KG1 (cell line): ENCODE measurements at places on chromosomes 6 and 20.

GRCh38 chr6:45965792-45966191, 49.9 kb downstream of the CLIC5 start:
- DNase-seq, result no peak

DNA sequence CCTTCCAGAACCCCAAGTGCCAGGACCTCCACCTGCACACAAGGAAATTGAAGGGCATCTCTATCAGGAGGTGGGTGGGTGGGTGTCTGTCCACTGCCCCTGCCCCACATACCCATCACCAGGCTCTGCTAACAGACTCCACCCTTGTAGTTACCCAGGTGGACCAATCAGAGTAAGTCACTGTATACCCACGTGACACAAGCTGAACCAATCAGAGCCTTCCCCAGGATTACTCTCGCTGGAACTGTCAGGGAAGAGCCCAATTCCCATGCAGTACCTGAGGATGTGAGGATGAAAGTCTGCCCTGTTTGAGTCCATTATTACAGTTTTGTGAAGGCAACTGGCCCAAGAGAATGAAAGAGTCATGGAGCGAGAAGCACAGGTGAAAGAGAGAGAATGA, 4.2 kb downstream of the OCSTAMP start:
- no peak for DNase-seq

- no peak for DNase-seq
Measured at GRCh38 chr6:33654831-33655554, 33.9 kb downstream of the ITPR3 start.

DNA sequence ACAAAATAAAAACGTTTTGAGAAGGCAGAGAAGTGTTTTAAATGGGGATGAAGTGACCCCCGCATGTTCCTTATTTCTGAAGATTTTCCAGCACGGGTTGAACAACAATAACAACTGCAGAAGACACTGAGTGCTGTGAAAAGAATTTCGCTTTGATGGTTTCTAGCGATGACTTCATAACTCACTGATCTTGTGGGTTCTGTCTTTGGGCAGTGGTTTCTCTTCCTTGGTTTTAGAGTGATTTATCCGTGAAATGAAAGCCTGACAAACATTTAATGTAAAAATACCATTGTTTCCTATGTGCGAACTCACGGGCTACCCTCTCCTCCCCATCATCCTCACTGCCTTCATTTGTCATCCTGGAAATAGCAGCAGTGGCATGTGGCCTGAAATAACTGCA, 793.9 kb downstream of the QKI start:
- no peak for DNase-seq

DNA sequence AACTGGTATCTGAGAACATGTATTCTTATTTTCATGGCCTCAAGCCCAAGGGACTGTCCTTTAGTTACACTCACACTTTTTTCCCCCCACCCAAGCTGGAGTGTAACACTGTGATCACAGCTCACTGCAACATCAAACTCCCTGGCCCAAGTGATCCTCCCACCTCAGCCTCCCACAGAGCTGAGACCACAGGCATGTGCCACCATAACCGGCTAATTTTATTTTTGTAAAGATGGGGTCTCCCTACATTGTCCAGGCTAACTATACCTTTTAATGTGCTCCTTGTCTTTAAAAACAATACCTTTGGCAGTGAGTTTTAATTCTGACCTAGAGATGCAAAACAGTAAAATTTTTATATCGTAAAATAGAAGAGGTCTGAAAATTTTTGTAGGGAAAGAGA, 48.2 kb upstream of the FAM83C start:
- DNase-seq, result no peak

DNA sequence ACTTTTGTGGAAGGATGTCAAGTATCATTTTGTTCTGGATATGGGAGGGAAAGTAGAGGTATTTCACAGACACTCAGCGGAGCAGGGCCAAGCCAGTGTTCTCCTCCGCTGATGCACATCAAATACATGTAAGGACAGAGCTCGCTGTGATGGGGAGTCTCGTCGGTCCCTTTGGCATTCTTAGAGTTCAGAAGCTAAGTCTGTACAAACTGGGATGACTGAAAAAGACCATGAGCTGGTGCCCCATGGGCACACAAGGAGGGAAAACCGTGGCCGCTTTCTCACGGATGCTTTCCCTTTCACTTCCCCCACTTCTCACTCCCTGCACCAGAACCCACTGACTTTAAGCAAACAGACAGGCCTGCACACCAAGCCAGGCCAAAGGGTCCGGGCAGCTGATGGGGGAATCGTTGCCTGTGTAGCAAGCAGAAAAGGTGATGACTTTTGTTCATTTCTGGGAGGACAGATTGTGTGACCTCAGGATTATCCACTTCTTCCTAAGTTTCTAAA, 27.7 kb upstream of the MPC1 start:
- DNase-seq, result no peak

DNA sequence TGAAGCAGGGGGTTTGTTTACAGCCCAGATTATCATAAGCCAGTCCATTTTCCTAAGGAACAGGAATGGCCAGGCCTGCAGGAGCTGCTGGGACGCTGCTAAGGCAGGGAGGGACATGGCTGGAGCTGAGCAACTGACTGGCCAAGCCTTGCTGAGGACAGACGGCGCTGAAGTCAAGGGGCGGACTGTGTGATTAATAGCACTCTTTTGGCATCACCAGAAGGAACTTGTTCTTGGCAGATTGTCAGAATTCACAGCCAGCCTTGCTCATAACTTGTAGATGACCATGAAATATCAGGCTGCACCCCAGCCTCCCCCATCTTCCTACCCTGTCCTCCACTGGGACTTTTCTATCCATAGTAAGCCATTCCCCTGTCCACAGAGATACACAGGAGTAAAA, 218.8 kb upstream of the RNF24 start:
- no peak for DNase-seq

DNA sequence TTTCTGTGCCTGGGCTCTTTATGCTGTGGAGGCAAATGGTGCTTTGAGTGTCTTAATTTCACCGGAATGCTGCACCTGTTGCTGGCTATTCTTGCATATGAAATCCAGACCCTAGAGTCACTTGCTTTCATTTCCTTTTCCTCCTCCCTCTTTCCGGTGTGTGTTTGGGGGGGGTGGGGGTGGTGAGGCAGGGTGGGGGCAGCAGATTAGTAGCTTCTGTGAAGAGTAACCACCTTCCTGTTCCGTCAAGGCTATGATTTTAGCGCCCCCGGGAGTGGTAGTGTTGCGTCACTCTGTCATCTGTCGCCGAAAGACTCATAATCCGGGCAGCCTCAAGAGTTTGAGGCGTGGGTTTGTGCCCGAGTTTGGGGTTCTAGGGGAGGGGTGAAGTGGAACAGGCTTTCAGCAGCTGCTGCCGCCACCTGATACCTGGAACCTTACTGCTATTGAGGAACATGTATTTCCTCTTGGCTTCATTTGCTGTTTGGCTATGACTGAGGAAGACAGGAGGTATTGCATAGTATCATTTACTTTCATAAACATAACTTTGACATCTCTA, 49.1 kb downstream of the UTRN start:
- DNase-seq, result peak; percentile 56

GRCh38 chr20:32877507-32877906, 18.8 kb downstream of the EFCAB8 start:
- no peak for DNase-seq

DNA sequence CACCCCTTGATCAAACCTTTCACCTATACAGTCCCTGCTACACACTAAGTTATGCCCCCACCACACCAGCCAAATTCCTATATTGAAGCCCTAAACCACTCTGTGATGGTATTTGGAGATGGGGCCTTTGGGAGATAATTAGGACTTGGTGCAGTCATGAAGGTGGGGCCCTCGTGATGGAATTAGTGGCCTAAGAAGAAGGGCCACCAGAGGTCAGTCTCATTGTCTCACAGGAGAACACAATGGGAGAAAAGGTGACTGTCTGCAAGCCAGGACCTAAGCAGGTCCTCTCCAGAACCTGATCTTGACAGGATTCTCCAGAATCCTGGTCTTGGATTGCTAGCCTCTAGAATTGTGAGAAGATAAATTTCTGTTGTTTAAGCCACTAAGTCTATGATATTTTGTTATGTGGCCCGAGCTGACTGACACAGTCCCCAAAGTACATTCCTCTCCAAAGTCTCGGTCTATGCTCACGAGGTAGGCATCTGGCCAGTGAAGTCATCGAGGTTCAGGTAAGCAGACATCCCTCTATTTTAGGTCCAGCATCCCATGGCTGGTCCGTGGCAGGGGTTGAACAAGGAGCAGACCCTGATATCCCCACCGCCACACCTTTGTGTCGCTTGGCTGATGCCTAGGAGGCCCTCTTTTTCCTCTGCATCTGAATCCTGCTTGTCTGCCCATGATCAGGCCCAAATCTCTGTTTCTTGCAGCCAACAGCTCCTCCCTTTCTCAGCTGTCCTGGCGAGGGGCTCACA, 138.9 kb downstream of the NFATC2 start:
- DNase-seq, result no peak

DNA sequence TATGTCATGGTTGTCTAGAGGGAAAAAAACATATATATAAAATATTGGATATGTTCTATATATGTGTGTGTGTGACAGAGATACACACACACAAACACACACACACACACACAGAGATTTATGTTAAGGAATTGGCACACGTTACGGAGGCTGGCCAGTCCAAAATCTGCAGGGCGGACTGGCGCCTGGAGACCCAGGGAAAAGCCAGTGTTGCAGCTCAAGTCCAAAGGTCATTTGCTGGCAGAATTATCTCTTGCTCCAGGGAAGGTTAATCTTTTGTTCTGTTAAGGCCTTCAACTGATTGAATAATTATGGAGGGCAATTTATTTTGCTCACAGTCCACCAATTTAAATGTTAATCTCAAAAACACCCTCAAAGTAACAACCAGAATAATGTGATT, 37.5 kb upstream of the PDE7B start:
- DNase-seq, result no peak

DNA sequence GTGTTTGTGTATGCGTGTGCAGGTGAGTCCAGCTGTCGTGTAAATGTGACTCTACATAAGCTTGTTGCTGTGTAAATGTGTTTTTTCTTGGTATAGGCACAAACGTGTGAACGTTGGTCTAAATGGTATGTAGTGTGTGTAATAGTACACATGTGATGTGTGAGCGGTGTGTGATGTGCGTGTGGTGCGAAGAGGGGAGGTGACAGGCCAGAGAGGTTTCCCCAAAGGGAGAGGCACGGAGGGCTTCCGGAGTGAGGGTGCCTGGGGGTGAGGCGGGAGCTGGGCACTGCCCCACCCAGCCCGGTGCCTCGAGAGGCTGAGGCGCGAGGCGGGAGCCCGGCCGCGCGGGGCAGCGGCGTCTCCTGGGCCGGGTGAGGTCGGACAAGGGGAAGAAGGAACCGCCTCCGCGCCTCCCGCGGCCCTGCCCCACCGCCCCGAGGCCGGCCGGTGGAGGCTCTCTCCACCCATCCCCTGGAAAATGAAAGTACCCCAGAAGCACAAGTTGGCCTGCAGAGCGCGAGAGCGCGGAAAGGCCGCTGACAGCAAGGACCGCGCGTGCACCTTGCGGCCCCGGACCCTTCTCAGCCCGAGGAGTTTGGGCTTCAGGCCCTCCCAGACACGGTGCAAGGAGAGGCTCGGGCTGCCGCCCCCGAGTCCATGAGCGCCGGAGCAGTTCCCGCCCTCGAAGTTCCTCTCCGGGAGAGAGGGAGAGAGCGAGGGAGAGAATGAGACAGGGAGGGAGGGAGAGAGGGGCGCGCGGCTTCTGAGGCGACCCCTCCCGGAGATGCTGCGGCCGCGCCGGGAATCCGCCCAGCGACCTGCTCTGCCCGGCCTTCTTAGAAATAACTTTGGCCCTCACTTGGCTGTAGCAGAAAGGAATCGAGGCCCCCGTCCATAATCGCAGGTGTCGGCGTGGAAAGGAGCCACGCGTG, 43.2 kb upstream of the OSTM1 start:
- DNase-seq, result no peak

- DNase-seq, result no peak
Measured at GRCh38 chr20:34575271-34575670, 16.8 kb downstream of the MAP1LC3A start.

DNA sequence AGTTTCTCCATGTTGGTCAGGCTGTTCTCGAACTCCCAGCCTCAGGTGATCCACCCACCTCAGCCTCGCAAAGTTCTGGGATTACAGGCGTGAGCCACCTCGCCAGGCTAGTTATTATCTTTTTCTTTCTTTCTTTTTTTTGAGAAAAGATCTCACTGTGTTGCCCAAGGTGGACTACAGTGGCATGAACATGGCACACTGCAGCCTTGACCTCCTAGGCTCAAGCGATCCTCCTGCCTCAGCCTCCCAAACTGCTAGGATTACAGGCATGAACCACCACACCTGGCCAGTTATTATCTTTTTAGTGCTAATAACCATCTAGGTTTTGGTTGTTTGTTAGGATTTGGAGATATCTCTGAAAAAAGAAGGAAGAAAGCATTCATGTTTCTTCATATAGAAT, 35.8 kb upstream of the ZNF217 start:
- no peak for DNase-seq

DNA sequence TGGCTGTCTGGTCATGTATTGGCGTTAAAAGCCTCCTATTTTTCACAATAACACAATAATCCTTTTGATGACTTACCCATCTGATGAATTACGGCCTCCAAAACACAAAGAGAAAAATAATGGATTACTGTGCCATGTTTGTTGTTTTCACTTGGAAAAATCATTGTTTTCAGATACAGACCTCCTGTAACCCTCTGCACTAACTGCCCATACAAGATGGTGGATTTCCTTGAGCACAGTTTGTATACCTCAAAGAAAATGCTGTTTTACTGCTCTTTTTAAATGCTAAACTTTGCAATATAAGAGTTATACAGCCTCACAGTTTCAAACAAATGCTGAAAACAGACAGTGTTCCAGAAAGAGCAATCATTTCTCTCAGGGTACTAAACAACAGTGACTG, 61.0 kb downstream of the SMLR1 start:
- no peak for DNase-seq

GRCh38 chr6:37551867-37552266, 52.2 kb upstream of the CCDC167 start:
- DNase-seq, result no peak

- DNase-seq, result no peak
Measured at GRCh38 chr6:109379711-109380110, 2.6 kb downstream of the CD164 start.

- DNase-seq, result no peak
Measured at GRCh38 chr20:20624914-20625313, 87.5 kb downstream of the RALGAPA2 start.

GRCh38 chr20:2455771-2456497, 14.7 kb downstream of the SNRPB start:
- DNase-seq, result no peak

GRCh38 chr20:16904751-16905150, 156.6 kb downstream of the OTOR start:
- DNase-seq, result no peak

DNA sequence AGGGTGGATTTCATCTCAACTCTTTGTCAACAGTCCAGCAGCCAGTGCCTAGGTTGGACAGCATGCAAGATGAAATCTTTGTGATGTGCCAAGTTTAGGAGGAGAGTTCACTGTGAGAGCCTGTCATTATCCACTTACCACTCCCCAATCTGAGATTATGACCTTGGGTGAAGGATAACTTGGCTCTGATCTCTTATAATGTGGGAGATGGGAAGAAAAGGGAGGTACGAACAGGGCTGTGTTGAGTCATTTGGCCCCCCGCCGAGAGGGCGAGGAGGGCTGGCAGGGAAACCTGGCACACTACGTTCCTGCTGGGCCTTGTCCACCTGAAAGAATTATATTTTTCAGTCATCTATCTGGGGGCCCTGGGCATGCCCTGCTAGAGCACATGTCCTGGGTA, 35.8 kb downstream of the LAMA4 start:
- DNase-seq, result no peak
